AG08396 (cell line): ENCODE measurements at places on chromosomes 16 and 17.

GRCh38 chr17:27497696-27498095 is 41.4 kb downstream of the KSR1 start:
- no peak for DNase-seq

- no peak for DNase-seq
These were observed 44.3 kb upstream of the PSMD7 start for GRCh38 chr16:74252329-74252728.

GRCh38 chr16:50797456-50797855 is 55.6 kb downstream of the CYLD start:
- DNase-seq: no peak

GRCh38 chr17:66978514-66979061 is 14.1 kb downstream of the CACNG4 start:
- no peak for DNase-seq

DNA sequence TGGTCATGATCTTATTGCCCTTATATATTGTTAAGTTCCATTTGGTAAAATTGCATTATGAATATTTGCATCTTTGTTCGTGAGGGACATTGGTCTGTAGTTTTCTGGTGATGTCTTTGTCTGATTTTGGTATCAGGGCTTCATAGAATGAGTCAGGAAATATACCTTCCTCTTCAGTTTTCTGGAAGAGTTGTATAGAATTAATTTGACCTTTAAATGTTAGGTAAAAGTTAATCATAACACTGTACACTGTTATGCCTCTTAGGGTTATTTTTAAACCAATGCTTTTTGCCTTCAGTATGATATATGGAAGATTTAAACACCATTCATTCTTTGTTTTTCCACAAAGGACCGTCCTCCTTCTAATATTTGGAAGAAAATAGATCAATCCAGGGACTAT is 180.0 kb downstream of the CHD9 start:
- no peak for DNase-seq

DNA sequence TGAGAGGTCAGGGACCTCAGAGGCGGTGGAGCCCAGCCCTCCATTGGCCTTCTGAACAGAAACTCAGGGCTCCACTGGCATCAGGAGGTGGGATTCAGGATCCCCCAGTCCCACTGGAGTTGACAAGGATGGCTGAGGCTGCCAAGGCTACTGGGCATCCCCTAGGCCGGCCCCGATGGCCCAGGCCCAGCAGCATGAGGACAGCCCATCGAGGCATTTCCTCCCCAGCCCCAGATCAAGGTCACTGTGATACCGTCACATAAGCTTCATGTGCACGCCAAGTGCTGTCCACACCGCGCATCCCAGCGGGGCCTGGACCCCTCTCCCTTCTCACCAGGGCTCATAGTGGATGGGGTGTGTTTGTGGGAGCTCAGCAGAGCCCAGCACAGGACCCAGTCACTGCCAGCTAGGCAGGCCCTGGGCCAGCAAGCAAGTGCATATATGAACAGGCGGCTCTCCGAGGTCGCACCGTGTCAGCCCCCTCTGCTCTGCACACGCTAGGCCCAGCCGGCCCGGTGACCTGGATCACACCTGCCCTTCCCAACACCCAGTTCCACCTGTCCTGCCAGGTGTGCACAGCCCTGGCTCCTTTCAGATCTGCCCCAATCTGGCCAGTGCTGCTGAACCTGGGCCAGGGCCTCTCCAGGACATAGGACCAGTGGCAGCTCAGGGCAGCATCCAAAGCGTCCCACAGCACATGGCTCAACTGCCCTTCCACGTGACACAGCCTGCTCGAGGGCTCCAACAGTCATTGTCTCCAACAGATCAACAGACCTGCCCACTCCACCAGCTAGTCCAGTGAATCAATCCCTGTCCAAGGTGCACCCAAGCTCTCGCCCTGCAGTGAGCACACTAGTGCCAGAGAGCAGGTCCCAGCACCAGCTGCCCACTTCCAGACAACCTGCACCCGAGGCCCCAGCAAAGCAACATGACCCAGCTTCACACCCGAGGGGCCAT is 32.8 kb upstream of the RASD1 start:
- no peak for DNase-seq
